Stimulated activated effector memory CD8-positive, alpha-beta T cell treated with anti-CD3 and anti-CD28 coated beads, Interleukin-12 subunit alpha, Interleukin-12 subunit beta, amount 100 ng/mL, for 72 hours (primary cell): ENCODE measurements at places on chromosomes 6 and 20.

DNA sequence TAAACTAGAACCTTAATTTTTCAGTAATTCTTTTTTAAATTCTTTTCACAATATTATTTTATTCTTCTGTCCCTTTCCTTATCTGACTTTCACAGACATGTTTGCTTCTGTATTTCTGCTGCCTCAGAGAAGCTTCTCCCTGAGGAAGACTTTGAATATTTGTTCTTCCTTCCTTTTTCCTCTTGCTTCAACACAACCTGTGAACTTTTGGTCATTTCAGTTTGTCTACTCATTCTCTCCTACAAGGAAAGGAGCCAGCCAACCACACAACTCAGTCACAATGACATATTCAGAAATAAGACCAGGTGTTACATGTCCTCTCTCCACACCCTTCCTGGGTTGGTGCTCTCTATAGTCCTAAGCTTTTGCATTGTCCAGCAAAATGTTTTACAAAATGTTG, 310.4 kb downstream of the TFAP2B start:
- DNase-seq: no peak

DNA sequence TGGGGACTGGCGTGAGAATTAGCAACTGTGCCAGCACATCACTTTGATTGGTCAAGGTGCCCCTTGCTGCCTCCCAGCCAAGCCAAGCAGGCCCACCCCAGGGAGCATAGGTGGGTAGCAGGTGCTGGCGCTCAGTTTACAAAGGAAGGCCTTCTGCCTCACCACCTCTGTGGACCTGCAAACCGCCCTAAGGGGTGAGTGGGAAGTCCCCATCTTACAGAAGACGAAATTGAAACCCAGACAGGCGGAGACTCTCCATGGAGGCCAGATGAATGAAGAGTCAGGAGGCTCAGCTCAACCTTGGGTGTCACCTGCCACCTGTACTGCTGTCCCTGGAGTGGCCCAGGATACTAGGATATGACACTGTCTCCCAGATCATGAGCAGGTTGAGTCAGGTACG, 21.5 kb upstream of the MAS1L start:
- DNase-seq: no peak

GRCh38 chr6:114576330-114576729, 233.5 kb upstream of the HS3ST5 start:
- no peak for DNase-seq

GRCh38 chr6:40472353-40472752, 114.8 kb downstream of the LRFN2 start:
- no peak for DNase-seq

DNA sequence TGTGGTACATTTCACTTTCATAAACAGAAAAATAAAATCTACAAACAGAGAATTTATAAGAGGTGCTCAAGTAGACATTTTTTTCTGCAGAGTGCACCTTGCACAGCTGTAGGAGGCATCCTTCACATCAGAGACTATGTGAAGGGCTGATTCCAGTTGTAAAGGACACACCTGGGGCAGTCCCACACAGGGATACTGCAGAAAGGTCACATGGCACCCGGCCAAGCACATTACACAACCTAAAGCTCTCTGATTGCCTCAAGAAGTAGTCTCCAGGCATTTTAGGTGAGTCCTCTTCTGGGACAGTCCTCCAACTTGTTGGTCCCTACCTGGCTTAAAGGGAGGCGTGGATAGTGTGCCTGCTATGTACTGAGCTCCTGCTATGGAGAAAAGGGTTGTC, 502.9 kb upstream of the NOX3 start:
- no peak for DNase-seq

GRCh38 chr20:46063652-46064054, 26.1 kb downstream of the NCOA5 start:
- no peak for DNase-seq

GRCh38 chr20:21278829-21279228, 24.3 kb upstream of the XRN2 start:
- no peak for DNase-seq

DNA sequence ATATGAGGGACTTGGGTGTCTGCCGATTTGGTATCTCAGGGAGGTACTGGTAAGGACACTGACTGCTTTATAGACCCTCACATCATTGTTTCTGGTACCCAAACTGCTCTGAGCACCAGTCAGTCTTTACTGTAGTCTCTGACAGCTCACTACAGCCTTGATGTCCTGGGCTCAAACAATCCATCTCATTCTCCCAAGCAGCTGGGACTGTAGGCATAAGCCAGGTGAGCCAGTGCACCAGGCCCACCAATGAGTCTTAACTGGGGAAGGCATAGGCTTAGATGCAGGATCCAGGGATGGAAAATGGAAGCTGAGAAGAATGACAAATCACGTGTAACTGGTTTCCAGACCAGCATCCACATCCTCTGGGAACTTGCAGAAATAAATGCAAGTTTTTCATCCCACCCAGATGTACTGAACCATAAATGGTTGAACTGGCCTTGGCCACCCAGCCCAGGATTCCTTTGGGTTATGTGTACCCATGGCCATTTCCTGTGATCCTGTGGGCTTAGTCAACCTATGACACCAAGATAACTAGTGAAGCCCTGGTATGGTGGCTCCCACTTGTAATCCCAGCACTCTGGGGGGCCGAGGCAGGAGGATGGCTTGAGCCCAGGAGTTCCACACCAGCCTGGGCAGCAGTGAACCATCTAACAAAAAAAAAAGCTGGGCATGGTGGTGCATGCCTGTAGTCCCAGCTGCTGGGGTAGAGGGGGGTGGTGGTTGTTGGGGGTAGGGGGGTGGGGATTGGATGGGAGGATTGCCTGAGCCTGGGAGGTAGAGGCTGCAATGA, 5.8 kb downstream of the TUBB start:
- no peak for DNase-seq

DNA sequence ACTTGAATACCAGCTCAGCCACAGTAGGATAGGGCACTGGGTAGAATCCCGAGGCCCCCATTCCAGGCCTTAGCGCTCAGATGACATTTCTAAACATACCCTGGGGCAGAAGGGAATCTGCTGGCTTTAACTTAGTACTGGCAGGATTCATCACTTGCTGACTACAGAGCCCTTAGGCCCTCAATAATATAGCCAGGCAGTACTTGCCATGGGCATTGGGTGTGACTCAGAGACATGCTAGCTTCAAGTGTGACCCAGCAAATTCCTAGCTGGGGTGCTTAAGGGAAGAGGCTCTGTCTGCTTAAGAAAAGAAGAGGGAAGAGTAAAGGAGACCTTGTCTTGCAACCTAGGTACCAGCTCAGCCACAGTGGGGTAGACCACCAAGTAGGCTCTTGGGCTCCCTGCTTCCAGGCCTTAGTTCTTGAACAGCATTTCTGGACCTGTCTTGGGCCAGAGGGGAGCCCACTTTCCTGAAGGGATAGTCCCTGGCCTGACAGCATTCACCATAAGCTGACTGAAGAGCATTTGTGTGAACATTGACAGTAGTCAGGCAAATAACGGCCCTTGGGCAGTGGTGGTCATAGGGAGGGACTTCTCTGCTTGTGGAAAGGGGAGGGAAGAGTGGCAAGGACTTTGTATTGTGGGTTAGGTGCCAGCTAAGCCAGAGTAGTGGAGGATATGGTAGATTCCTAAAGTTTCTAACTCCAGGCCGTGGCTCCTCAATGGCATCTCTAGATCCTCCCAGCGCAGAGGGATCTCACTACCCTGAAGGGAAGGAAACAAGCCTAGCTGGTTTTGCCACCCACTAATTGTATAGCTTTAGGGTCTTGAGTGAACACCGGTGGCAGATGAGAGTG, 48.5 kb upstream of the HACE1 start:
- DNase-seq: no peak

- no peak for DNase-seq
Measured at GRCh38 chr20:4805663-4806449, 84.1 kb downstream of the PRND start.

DNA sequence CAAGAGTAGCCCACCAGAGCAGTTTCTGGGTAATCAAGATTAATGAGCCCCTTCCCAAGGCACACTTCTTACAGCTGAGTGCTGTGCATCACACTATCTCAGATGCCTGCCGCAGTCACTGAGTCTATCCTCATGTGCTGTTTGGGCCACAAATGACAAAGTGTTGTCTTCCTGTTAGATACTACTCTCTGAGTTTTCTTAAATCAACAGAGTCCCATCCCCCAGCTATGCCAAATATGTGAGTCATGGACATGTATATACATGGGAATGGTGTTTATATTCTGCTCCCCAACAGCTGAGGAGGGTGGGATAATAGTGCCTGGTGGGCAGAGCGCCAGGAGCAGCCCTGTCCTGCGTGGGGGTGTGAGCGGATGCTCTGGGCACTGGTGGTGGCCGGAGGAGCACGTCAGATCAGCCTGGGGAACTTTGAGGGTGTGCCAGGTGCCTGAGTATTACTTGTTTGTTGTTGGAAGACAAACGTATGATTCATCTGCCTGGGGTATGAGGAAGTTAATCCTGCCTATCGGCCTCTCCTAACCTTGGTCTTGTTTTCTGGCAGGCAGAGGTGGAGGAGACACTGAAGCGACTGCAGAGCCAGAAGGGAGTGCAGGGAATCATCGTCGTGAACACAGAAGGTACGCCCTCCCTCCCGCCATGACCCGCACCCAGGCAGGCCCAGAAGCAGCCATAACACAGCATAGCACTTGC, 9.6 kb downstream of the DYNLRB1 start:
- DNase-seq: no peak

DNA sequence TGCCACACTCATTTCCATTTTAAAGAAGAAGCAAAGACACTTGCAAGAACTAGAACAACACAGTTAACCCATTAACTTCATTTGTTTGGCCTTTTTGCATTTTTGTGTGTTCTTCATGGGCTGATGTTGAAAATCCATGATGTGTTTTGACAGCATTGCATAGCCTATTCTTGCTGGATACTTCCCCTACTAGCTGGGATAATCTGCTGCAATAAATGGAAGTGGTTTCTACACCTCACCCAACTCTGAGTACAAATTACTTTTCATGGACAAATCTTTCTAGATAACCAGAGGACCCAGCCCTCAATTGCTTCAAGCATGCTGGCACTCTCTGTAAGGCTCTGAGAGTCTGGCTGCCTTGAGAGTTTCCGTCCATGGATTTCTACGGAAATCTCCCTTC, 26.5 kb downstream of the CST9L start:
- no peak for DNase-seq

- peak; percentile 46 for DNase-seq
Measured at GRCh38 chr6:89242574-89243330, 25.6 kb upstream of the GABRR1 start.

DNA sequence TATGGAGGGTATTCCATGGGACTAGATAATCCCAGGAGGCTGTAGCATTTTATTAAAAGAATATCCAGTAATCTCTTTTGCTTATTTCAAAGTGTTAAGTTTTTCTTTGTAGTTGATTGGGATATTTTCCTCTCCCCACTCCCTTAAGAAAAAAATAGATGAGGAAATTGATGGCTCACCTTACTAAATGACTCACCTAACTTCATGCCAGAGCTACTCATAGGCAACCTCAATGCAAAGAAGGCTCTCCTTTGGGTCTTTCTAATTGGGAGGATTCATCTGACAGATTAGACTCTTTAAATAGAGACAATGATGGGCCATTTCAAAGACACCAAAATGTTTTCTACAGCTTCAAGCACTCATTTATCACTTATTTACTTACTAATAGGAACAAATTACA, 528.5 kb upstream of the BTBD3 start:
- DNase-seq: no peak

DNA sequence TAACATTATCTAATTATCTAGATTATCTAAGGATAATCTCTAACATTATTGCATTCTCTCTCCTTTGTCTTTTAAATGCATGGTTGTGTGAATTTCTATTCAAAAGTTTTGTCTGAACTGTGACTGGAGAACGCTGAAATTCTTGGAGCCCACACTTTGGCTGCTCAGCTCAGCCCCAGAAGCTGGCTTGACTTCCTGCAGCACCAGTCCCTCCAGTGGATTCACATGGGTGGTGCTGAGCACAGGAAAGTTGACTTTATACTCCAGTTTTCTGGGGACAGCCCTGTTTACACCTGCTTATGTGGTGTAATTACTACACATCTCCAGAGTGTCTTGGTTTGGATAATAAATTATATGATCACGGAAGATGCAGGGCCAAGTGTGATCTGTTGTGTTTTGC, 255.1 kb upstream of the NOX3 start:
- no peak for DNase-seq

DNA sequence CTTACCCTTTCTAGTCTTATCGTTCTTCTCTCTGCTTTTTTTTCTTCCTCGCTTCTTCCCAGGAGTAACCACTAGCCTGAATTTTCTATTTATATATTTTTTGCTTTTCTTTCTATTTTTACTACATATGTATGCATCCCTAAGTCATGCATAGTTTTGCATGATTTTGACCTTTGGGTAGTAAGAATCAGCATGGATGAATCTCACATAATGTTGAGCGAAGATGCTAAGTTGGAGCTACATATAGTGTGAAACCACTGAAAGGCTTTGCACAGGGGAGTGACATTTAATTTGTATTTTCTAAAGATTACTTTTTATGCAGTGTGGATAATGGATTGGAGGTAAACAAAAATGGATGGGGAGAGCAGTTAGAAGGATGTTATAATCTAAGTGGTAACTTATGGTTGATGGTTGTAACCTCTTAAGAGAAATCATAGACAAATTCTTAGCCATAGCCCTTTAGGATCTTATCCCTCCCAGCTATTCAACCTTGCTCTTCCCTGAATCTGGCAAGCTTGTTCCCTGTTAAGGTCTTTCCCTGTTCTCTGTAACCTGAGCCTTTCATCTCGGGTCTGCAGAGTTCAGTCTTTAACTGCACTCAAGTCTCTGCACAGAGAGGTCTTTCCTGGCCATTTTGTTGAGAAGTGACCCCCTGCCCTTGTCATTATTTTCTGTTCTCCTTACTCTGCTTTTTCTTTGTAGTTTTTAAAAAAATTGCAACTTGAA, 18.0 kb downstream of the PEX7 start:
- DNase-seq: no peak

DNA sequence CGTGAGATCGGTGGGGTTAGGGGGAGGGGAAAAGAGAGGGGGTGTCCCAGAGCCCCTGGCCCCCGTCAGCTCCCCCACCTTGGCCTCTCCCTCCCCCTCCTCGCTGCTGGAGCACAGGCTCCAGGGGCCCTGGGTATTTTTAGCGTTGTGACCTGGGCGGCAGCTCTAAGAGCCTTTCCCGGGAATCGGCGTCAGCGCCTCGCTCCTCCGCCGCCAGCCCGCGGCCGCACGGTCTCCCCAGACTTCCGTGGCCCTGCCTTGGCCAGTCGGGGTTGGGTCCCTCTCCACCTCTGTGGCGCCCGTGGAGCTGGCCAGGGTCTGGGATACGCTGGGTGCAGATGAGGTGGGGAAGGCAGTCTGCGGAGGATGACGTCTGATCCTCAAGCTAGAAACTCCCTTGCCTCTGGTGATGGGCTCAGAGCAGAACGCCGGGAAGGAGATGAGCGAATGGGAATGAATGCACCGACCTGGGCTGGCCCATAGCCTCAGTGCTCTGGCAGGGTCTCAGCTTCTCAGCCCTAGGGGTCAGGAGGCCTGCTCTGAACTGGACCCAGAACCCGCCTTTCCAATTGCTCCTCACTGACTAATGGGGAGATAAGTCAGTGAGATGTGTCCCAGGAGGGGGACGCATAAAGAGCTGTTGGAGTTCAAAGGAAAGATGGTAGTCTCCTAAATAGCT, 883 bp upstream of the DBNDD2 start:
- no peak for DNase-seq

- no peak for DNase-seq
Measured at GRCh38 chr6:3726421-3726820, 25.1 kb downstream of the PXDC1 start.
